Panc1 (cell line): ENCODE measurements at places on chromosomes 1 and 21. TPM values are rescaled to one million over a fixed set of nuclear protein-coding genes. Genes with fewer than 3 reads are reported as not detected.

DNA sequence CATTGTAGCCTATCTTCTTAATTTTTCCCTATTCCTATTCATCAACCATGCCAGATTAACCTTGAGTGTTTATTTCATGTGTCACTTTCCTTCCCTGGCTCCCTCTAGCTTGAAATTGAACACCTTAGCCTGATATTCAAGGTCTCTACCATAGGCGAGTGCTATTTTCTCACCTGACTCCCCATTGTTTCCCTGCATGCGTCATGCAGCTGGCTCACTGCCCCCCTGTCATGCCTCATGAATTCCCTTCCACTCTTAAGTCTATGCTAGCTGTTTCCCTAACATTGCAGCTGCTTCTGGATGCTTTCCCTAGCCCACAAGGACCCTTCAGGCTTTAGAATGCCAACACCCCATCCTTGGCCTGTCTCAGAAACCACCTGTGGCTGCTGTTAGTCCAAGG, 56.7 kb upstream of the CD1D start:
- DNase-seq: no peak
- H3K4me1 ChIP-seq: no peaks in the 10 kb centered on the region
- peaks cover 16% of the 10 kb centered on the region for H3K27me3 ChIP-seq
- no peak overlapping the region for H3K27ac ChIP-seq
- H3K36me3 ChIP-seq: no peaks in the 10 kb centered on the region

DNA sequence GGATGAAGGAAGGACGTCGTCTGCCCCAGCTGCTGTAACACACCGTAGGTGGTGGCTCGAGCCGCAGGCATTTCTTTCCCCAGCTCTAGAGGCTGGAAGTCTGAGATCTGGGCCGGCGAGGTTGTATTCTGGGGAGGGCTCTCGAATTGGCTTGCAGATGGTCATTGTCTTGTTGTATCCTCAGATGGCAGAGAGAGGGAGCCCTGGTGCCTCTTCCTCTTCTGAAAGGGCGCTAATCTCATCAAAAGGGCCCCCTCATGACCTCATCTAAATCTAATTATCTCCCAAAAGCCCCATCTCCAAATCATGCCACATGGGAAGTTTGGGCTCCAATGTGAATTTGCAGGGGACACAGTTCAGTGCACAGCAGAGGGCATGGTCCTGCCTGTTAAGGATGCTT, 109.0 kb downstream of the SIK1 start:
- no peak overlapping the region for H3K27ac ChIP-seq
- H3K27me3 ChIP-seq: no peaks in the 10 kb centered on the region
- DNase-seq: no peak
- no peaks in the 10 kb centered on the region for H3K4me1 ChIP-seq

DNASE2B gene
- not detected for total RNA-seq

GBP2 gene
- 3.0 TPM for total RNA-seq

GRCh38 chr1:159838715-159839114, 12.0 kb downstream of the SLAMF8 start:
- no peaks in the 10 kb centered on the region for H3K4me1 ChIP-seq
- H3K4me3 ChIP-seq: no peak overlapping the region
- no peaks in the 10 kb centered on the region for H3K36me3 ChIP-seq
- H3K27ac ChIP-seq: no peak overlapping the region
- DNase-seq: no peak
- no peaks in the 10 kb centered on the region for H3K27me3 ChIP-seq

DNA sequence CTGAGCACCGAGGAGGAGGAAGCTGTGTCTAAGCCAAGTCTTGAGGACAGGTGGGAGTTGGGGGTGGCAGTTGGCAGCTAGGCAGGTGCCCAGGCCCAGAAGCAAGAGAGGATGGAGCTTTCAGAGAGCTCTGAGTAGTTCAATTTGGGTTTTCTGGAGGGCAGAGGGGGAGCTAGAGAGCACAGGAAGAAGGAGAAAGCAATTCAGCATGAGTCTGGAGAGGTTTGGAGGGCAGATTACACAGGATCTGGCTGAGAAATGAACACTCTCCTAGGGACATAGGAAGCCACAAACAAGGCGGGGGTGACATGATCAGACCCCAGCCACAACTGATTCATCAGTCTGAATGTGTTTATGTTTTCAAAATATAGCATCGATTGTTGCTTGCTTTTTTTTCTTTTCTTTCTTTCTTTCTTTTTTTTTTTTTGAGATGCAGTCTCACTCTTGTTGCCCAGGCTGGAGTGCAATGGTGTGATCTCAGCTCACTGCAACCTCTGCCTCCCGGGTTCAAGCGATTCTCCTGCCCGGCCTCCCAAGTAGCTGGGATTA, 23.8 kb downstream of the PTPRF start:
- no peak for DNase-seq
- H3K4me3 ChIP-seq: no peak overlapping the region
- H3K27ac ChIP-seq: no peak overlapping the region
- H3K36me3 ChIP-seq: no peaks in the 10 kb centered on the region
- no peaks in the 10 kb centered on the region for H3K4me1 ChIP-seq
- H3K27me3 ChIP-seq: no peaks in the 10 kb centered on the region

DNA sequence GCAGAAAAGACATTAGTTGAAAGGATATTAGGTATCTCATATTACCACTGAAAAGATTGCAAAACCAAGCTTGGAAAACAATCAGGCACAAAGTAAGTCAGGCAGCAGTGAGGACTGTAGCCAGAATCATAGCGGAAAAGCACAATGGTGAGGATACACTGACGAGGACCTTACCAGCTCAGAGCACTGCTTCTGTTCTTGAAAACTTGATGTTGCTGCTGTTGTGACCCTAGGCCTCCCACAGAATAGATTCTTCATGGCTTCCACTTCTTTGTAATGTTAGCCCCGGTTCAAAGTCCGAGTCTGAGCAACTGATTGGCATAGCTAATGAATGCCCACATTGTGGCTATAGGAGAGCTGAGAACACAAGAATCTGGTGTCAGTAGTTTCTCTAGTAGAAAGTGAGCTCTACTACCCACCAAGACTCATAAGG, 45.2 kb upstream of the LRRC8C start:
- no peak overlapping the region for H3K27ac ChIP-seq
- no peak overlapping the region for H3K4me3 ChIP-seq
- 0 out of 2 replicates have a peak, but pooled peaks cover 3% of the 10 kb centered on the region for H3K4me1 ChIP-seq
- no peak for DNase-seq
- H3K27me3 ChIP-seq: no peaks in the 10 kb centered on the region
- peaks cover 6% of the 10 kb centered on the region; the same call in 1 of the 2 replicates for H3K36me3 ChIP-seq
